ENCODE measurements at places on chromosomes 6 and 20. TPM values are rescaled to one million over a fixed set of nuclear protein-coding genes. Genes with fewer than 3 reads are reported as not detected.

The SPINT3 gene
- not detected for total RNA-seq

The DLK2 gene
- not detected for total RNA-seq

The LTB gene
- total RNA-seq, result not detected

The KIFC1 gene
- 58.1 TPM for total RNA-seq

The PPP1R3G gene
- 1.8 TPM for total RNA-seq

The SLC16A10 gene
- not detected for total RNA-seq

The RALGAPB gene
- total RNA-seq, result 37.7 TPM

The ERVFRD-1 gene
- total RNA-seq, result not detected

The TNFRSF21 gene
- total RNA-seq, result 30.1 TPM

The SLC22A1 gene
- total RNA-seq, result 1.5 TPM

The ANGPT4 gene
- total RNA-seq, result not detected

The MCCD1 gene
- total RNA-seq, result not detected

The LY86 gene
- total RNA-seq, result not detected

The LINC00237 gene
- total RNA-seq, result not detected

The WFDC10B gene
- total RNA-seq, result not detected

Data from subcutaneous preadipocyte (primary cell).